Right lung (tissue), 10 donors: ENCODE measurements at places on chromosomes 5 and 9. TPM values are rescaled to one million over a fixed set of nuclear protein-coding genes. Genes with fewer than 3 reads are reported as not detected.

The ECM2 gene
- 47.5 TPM for polyA plus RNA-seq

The ELAVL2 gene
- 3.5 TPM for polyA plus RNA-seq

The EHMT1 gene
- 73.8 TPM for polyA plus RNA-seq

DNA sequence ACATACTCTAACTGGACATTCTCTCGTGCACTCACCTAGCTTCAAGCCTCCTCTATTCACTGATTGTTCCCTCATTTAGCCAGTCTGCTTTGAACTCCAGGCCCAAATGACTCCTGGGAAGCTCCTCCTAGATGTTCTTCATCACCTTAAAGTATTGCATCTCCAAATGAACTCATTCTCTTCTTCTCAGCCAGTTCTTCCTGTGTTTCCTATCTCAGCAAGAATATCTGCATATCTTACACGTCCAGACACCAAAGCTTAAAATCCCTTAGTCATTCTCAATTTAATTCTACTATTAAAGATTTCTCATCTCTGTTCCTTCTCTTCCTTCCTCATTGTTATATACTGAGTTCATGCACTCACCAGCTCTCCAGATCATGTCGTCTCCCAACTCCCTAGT is 118.6 kb upstream of the DAB2 start:
- DNase-seq = no peak

- no peak for DNase-seq
These were observed 1.0 kb downstream of the FOCAD start for GRCh38 chr9:20684875-20685696.

DNA sequence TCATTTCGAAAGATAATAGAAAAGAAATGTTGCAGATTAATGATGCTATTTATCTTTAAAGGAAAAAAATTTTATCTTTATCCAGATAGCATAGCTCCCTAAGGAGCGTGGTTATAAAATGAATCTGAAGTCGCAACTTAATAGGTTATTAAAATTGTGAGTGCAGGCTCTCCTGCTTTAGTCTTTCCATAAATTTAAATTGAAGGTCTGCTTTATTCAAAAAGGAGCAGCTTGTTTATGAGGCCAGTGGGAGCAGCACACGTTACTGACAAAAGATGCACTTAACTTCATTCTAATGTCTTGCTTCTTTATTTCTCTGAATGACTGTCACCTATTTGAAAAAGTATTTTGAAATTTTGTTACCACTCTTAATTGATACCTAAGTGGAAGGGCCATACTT is 95.0 kb downstream of the ZCCHC7 start:
- DNase-seq = no peak

- no peak for DNase-seq
These were observed 1.2 kb downstream of the IRX1 start for GRCh38 chr5:3596857-3597166.
